ENCODE measurements at places on chromosomes 12 and 14.

- no peak for DNase-seq
Observed at GRCh38 chr12:122571821-122572220, 44.8 kb downstream of the KNTC1 start.

DNA sequence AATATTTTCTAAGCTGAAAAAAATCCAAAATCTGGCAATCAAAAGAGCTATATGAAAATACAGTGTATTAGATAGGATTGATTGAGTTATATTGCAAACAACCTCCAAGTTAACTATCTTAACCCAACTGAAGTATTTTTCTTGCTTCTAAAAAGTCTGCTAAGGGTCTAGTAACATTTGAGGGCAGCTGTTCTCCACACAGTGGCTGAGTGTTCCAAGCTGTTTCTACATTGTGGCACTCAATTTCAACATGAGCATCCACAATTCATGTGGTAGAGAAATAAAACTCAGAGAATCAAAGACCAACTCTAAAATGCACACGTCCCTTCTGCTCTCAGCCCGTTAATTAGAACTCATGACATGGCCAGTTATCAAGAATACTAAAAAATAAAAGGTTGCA is 340.0 kb downstream of the C12orf50 start:
- no peak for DNase-seq

DNA sequence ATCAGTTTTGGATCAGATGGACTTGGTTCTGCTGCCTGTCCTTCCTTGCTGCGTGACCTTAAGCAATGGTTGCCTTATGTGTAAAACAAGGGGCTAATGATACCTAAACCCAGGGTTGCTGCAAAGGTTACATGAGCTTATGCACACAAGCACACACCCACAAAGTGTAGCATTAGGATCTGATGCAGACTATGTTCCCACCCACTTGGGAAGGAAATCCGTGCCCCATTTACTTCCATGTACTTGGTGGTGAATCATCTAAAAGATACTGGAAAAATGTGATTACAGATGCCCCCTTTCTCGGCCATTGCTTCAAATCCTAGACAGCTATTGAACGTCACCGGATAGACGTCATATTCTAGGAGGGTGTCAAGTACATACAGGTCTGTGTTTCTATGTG is 87.1 kb downstream of the PRKCH start:
- DNase-seq = no peak

DNA sequence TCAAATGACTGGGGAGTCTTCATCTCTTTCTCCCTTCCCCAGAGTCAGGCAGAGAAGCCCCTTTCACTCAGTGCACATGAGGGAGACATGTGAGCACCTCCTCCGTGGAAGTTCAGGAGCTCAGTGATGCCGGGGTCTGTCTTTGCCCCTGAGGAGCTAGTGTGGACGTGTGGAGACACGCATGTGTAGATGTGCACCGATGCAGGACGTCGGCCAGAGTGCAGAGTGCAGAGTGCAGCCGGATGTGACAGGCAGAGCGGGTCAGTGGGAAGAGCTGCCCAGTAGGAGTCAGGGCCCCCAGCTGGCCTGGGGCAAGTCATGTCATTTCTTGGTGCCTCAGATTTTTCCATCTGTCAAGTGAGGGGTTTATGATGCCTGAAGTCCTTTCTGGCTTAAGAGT is 20.7 kb downstream of the TSPAN9 start:
- no peak for DNase-seq

DNA sequence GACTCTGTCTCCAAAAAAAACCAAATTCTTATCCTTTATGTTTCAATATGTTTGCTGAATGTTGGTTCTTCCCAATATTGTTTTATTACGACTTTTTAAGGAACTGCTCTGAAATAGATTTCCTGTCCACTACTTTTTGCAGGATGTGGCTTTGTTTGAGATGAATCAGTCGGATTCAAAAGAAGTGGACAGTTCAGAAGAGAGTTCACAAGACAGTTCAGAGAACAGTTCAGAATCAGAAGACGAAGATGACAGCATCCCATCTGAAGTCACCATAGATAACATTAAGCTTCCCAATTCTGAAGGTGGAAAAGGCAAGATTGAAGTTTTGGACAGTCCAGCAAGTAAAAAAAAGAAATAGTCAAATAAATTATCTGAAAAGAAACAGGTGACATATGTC is 8.2 kb downstream of the NOPCHAP1 start:
- no peak for DNase-seq

GRCh38 chr12:102548543-102548942 is 68.2 kb upstream of the IGF1 start:
- no peak for DNase-seq

DNA sequence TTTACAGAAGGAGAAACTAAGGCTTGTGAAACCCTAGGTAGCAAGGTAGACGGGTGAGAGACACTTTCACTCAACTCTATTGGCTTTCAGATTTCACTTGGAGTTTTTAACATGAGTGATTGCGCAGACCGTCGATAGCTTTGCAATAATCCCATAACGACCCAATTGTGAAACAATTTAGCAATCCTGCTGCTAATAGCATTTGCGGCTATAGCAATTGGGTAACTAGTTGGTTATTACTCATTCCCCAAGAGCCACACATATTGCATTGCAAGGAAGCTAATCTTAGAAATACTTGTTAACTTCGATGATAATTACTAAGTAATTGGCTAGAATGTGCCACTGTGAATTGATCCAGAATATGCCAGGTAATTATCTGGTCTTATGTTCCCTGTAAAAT is 159.9 kb upstream of the NOS1 start:
- DNase-seq = no peak

DNA sequence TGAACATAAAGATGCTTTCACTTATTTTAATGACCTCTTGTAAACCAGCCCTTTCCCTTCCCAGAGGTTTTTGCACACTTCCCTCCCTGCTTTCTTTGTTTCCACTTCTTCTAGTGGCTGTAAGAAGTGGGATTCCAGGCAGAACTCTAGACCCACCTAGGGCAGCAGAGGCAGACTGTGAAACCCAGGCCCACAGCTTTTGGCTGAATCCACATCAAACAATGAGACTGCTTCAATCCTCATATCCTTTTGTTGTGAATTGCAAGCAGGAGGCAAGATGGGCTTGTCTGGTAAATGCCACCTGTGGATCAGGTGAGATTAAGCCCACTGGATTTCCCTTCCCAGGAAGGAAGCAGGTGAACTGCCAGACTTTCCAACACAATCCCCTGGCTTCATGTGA is 12.8 kb downstream of the CCDC177 start:
- no peak for DNase-seq

DNA sequence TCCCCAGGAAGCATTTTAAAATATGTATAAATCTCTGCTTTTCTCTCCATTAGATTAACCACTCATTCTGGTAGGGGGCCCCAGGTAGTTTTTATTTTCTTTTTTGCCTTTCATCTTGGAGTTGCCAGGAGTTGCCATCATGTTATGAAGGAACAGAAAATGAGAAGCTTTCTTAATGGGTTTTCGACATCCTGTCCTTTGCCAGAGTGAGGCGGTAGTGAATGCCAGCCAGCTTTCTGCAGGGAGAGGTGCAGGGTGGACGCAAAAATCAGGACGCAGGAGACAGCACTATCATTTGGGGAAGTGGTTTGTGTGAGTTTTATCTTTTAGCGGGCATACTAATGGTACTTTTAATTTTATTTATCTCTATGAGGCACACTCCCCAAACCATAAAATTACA is 1.7 kb downstream of the RASSF8 start:
- DNase-seq = no peak

DNA sequence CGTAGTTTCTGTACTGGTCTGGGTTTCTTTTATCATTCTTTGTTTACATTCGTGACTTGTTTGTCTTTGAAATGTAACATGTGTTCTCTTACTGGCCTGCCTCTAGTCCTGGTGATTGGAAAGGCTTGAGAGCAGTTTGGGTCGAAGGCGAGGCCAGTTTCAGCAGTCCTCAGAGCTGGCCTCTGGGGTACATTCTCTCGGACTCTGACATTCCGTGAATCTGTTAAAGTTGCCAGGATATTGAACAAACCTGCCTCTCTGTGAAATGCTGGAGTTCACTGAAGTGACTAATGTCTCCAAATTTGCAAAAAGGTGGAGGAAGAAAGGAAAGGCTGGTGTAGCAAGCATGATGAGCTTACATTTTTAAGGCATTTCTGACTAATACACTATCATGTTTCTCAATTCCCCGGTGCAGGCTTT is 1.5 kb downstream of the PLEKHA5 start:
- DNase-seq = no peak

DNA sequence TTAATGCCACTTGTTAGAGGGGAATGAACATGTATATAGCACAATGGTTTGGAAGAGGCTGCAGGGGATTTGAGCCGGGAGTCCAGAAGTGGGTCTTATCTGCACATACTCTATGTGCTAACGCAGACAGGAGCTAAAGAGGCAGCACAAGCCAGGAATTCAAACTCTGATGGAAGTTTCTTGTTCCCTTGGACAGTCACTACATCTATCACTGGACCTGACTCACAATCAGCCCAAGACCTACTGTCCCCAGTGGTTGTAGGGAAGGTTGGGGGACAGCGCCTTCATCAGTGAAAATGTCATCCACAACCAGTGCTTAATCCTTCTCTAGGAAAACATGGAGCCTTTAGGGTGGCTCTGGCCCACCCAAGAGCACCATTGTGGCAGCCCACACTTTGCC is 107.8 kb downstream of the GCH1 start:
- DNase-seq = no peak

- DNase-seq = peak; percentile 60
Observed at GRCh38 chr12:132761032-132761920, at the start of gene ANKLE2. TSS of gene ANKLE2 (minus strand) at chr12:132761832. CDS start at chr12:132761798, 34 bp downstream.

DNA sequence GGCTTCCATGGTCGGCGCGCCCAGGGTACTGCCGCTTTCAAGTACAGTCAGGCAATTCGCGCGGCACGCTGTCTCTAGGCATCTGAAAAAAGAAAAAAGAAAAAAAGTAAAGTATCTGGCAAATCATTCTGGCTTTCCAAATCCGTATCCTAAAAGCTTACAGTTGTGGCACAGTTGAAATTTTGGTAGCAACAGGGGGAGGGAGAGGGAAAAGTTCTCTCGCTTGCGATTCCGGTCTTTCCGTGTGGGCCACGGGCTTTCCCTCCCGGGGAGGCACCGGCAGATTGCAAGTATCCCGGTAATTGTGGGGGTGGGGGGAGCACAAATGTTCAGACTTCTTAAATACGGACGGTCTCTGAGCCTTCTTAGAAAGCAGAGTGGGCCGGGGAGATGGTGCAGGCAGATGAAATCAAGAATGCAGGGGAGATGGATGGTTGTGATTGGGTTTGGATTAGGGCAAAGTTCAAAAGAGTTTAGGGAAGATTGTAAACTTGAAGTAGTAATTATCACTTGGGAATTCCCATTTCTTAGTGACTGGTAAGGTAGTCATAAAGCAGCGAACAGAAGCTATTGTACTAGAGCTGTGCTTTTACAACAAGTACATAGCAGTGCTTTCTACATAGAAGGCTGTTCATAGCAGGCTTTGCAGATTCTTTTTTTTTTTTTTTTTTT is 1.2 kb downstream of the SOCS2 start:
- DNase-seq = no peak

Measured in CD4-positive, alpha-beta T cell treated with Interleukin-6 for 4 hours (primary cell).